ENCODE measurements at places on chromosomes 1 and 21.

DNA sequence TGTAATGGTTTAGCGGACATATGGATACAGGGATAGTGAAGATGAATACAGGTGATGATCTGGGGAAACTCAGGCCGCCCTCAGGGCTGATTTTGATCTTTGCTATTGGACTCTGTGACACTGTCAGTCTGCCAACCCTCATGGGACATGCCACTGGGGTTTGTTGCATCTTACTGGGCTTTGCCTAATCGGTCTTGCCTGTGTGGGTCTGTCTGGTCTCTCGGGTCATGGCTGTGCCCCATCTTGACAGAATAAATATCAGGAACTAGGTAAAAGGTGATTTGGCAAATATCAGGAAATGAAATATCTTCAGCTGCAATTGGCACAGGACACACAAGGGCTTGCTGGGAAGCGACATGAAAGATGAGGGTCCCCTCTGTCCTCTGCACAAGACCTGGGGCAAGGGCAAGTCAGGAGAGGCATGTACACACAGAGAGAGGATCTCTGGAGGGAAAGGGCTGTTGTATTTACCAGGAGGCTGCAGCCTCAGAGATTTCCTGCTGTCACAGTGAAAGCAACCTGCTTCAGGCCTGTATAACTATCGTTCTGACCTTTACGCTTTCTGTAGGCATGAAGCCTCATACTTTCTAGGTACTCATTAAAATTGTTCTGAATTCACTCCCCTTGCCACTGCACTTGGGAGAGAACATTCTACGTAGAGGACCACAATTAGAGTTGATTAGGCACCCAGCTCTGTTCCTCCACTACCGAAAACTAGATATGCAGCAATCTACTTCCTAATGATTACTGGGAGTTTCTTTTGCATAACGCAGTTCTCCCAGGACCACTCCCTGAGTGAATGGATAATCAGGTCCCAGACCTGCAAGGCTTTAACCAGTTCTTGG, 52.0 kb upstream of the GADD45A start:
- DNase-seq, result no peak

DNA sequence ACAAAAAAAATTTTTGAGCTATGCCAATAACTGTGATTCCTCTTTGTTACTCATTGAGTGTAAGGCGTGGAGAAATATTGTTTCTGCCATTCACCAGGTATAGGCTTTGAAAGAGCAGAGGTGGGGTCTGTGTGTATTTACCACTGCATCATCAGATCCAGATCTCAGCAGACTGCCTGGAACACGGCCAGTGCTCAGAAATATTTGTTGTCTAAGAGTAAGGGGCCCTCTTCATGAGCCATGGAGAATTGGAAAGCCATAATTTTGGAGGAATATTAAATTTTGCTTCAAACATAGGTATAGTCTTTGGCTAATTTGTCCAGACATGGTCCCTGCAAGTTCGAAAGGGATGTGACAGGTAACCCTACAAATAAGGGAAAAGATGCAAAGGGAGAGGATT, 231.3 kb upstream of the IRF2BP2 start:
- no peak for DNase-seq

- no peak for DNase-seq
These were observed 723.1 kb downstream of the MATN1 start for GRCh38 chr1:30000266-30000665.

DNA sequence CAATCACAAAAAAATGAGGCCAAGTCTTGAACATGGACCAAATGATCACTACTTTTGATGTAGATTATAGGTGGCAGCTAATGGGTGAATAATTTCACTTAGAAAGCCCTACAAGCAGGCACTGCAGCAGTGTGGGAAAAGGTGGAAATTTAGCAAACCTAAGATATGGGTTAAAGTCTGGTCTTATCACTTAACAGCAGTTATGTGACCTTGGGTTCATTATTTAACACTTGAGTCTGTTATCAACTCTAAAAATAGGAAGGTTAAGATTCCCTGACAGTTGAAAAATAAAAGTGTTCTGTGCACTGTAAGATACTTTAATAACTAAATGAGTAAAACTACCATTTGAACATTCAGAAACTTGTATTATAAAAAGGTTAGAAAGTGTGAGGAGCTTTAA, 47.5 kb downstream of the SSX2IP start:
- DNase-seq, result no peak
